Nasal cavity respiratory epithelium epithelial cell of viscerocranial mucosa (primary cell): ENCODE measurements at places on chromosomes 6 and 20. TPM values are rescaled to one million over a fixed set of nuclear protein-coding genes. Genes with fewer than 3 reads are reported as not detected.

Gene COL19A1
- under 0.01 TPM in 1 of 2 replicates, not detected in the other for total RNA-seq

Gene CRISP1
- total RNA-seq: not detected in 2 replicates

Gene OR12D3
- total RNA-seq: not detected in 2 replicates

Gene DDX43
- 0.34 and 1.00 TPM in 2 replicates for total RNA-seq

Gene SIRPB1
- total RNA-seq: not detected in 2 replicates

Gene CD93
- under 0.01 and 0.14 TPM in 2 replicates for total RNA-seq

Gene OPRM1
- total RNA-seq: not detected in 2 replicates

Gene LPA
- 0.43 TPM in 1 of 2 replicates, not detected in the other for total RNA-seq

Gene IMPG1
- not detected in 2 replicates for total RNA-seq
